Pons (tissue), 1 donor: ENCODE measurements at places on chromosomes 16 and 17.
A peak's percentile ranks its signal among the peaks of the same experiment; 100 is the strongest.

GRCh38 chr16:78462288-78463208, 363.1 kb downstream of the WWOX start:
- no peak for DNase-seq

GRCh38 chr17:81120695-81121621, 44.3 kb upstream of the PVALEF start:
- no peak for DNase-seq

GRCh38 chr16:29927070-29927905, 1.3 kb upstream of the KCTD13 start:
- DNase-seq = peak; percentile 18

- peak; percentile 24 for DNase-seq
Measured at GRCh38 chr17:44636562-44636961, 19.7 kb upstream of the MEIOC start.

DNA sequence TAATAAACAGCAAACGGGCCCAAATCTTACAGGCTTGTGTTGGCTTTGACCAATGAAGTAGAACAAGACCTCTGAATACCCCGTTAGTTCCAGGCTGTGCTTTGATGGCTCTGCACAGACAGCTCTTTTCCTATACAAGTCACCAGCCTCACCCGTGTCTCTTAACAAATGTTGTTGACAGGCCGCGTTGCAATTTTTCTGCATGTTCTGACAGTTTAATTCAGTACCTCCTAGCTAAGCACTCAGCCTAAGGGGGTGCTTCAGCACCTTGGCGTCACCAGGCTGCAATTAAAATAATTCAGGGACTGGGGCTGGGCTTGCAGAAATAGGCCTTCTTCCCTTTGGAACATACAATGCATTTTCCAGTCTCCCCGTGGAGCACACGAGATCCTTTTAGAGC, 500.1 kb downstream of the MAF start:
- DNase-seq = no peak
